Endothelial cell of umbilical vein (primary cell): ENCODE measurements at places on chromosomes 2 and 18. TPM values are rescaled to one million over a fixed set of nuclear protein-coding genes. Genes with fewer than 3 reads are reported as not detected.

RNF125 gene
- 0.92 and 1.3 TPM in 2 replicates for total RNA-seq

C2orf66 gene
- total RNA-seq = 0.27 and 0.39 TPM in 2 replicates

MAP2 gene
- total RNA-seq = 46.1 and 61.2 TPM in 2 replicates

COL4A3 gene
- not detected in 2 replicates for total RNA-seq

PSMA8 gene
- not detected in 2 replicates for total RNA-seq

WDR12 gene
- total RNA-seq = 65.6 and 67.1 TPM in 2 replicates

UGT1A7 gene
- total RNA-seq = not detected in 2 replicates

IL1RN gene
- total RNA-seq = not detected in 2 replicates

C1D gene
- total RNA-seq = 11.1 and 11.4 TPM in 2 replicates

ASB18 gene
- total RNA-seq = not detected in 2 replicates

IL36A gene
- total RNA-seq = not detected in 2 replicates

MC2R gene
- not detected in 2 replicates for total RNA-seq

ERFE gene
- 0.46 and 1.2 TPM in 2 replicates for total RNA-seq

SNTG2 gene
- total RNA-seq = not detected in 2 replicates

STARD6 gene
- total RNA-seq = not detected in 2 replicates

CFAP53 gene
- 0.16 and 0.18 TPM in 2 replicates for total RNA-seq

CAB39 gene
- total RNA-seq = 53.7 and 57.3 TPM in 2 replicates

UGT1A9 gene
- total RNA-seq = not detected in 2 replicates

PHOSPHO2 gene
- total RNA-seq = 2.7 TPM in 2 replicates

TEKT4 gene
- not detected in 2 replicates for total RNA-seq

SLC5A7 gene
- not detected in 2 replicates for total RNA-seq

RAPH1 gene
- total RNA-seq = 56.9 and 59.5 TPM in 2 replicates

UGP2 gene
- total RNA-seq = 57.7 and 63.9 TPM in 2 replicates

AFF3 gene
- total RNA-seq = 0.07 and 0.16 TPM in 2 replicates

TMEM163 gene
- 1.0 and 1.3 TPM in 2 replicates for total RNA-seq

RASGRP3 gene
- total RNA-seq = 39.6 and 42.1 TPM in 2 replicates

FRZB gene
- total RNA-seq = 0.09 TPM in 1 of 2 replicates, not detected in the other

VWC2L gene
- total RNA-seq = not detected in 2 replicates

CRYGC gene
- not detected in 2 replicates for total RNA-seq

CHST10 gene
- total RNA-seq = 12.3 and 13.1 TPM in 2 replicates

TFCP2L1 gene
- total RNA-seq = not detected in 2 replicates

FN1 gene
- 3,221 and 3,760 TPM in 2 replicates for total RNA-seq

TWIST2 gene
- total RNA-seq = 1.2 and 2.3 TPM in 2 replicates

SERPINB3 gene
- not detected in 2 replicates for total RNA-seq

KCNJ3 gene
- not detected in 2 replicates for total RNA-seq

LAMA1 gene
- total RNA-seq = not detected in 2 replicates

RPRM gene
- not detected in 2 replicates for total RNA-seq

POTEC gene
- total RNA-seq = not detected in 2 replicates

LCT gene
- total RNA-seq = 0.07 TPM in 1 of 2 replicates, not detected in the other
